ENCODE measurements at places on chromosomes 5 and 9.

GRCh38 chr5:181283347-181283746, 22.4 kb upstream of the TRIM52 start:
- no peak for DNase-seq

GRCh38 chr5:58484505-58484904, 6.7 kb upstream of the GAPT start:
- DNase-seq, result no peak

DNA sequence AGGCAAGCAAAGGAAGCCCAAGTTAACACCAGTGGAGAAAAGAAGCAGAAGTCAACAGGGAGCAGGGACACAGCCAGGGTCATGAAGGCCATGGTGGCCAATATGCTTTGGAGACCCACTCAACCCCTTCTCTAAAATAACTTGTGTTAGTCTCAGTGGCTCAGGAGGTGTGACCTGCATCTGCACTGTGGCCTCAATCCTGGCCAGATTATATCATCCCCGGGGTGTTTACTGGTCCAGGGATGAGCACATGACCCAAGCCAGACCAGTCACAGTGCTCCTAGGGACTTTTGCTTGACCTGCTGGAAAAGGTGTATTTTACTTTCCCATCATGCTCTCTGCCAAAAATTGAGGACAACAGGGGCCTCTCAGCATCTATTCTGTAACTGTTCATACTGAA, 105.2 kb downstream of the DPYSL3 start:
- DNase-seq, result no peak

DNA sequence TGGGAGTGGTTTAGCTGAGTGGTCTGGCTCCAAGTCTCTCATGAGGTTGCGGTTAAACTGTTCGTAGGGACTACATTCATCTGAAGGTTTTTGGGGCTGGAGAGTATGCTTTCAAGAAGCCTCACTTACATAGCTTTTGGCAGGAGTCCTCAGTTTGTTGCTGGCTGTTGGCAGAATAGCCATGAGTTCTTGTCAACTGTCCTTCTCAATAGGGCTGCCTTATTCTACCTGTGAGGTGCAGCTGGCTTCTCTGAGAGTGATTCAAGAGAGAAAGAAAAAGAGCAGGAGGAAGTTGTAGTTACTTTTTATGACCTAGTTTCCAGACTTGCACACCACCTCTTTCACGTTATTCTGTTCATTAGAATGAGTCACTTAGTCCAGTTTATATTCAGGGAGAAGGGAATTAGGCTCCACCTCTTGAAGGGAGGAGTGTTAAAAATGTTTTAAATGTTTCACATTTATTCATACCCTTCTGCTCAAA, 33.2 kb downstream of the YTHDC2 start:
- no peak for DNase-seq

DNA sequence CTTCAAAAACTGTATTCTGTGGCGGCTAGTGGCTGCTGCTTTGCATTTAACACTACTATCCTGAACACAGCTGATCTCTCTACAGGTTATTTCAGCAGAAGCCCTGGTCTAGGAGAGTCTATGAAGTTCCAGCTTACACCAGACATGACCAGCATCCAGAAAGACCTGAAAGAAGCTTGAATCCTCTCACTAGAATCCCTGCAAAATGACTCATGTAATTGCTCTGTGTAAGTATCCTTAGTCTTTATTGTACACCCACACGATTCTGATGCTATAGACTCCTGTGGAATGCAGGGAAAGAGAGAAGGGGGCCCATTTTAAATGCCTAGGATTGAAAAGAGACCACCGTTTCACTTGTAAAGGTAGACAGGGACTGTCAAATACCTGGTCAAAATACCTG, 859 bp upstream of the GRIA1 start:
- no peak for DNase-seq

GRCh38 chr9:74940600-74940999, 12.1 kb downstream of the C9orf40 start:
- DNase-seq, result no peak

DNA sequence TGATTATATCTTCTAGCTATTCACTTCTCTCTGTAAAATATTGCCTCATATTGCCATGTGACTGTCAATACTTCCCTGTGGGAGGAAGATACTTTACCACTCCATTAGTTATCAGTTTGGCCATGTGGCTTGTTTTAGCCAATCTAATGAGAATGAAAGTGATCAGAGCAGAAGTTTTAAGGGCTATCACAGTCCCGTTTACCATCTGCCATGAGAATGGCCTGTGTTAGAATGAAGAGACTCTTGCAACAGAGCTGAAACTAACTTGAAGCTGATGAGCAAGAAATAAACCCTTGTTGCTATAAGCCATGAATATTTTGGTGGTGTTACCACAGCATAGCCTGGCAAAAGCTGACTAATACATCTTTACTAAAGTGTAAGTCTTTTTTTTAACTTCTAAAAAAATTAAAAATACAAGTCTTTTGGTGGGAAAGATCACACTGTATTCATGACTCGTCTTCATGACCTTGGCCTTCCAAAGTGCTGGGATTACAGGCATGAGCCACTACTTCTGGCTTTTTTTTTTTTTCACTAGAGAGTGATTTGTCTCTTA, 68.0 kb upstream of the CTNNA1 start:
- no peak for DNase-seq

DNA sequence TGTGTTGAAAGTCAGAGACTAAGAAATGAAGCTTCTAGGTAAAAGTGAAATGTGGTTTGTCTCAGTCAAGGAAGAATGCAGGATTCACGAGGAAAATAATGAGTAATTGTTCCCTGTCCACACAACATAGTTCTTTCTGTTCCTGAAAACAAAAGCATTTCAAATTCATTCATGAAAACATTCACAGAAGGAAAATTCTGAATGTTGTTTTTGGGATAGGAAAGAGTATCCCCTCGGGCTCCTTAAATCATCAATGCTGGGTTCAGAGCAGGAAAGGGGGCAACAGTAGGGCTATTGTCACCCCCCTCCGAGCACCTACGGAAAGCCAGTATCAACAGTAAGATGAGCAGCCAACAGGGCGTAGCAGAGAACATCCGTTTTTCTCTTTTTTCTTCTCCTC, 769.9 kb upstream of the ADAMTS16 start:
- no peak for DNase-seq

- no peak for DNase-seq
Measured at GRCh38 chr5:127094161-127094814, 21.0 kb upstream of the C5orf63 start.

GRCh38 chr5:149916334-149917072, 28.1 kb downstream of the PDE6A start:
- DNase-seq, result no peak

DNA sequence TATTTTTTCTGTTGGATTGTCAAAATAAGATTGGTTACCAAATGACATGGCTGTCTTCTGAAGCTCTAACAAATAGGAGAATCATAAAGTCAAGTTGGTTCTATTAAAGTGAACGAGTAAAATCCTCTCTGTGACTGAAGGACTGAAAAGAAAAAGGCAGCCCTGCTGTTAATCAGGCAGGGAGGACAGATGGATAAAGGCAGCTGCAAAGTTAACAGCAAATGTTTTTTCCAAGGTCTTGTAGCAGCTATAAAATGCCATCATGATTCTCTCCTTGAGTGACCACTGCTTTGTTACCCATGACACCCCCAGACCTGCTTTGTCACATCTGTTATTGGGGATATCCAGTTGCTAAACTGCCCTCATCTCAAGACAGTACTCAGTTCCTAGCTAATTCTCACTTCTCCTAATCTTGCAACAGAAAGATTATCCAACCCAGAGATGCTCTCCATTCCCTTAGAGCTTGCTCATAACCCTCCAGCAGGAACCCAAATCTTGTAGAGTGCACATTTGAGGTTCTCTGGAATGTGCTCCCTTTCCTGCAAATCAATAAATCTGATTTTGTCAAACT, 89.7 kb upstream of the PARP8 start:
- DNase-seq, result no peak

DNA sequence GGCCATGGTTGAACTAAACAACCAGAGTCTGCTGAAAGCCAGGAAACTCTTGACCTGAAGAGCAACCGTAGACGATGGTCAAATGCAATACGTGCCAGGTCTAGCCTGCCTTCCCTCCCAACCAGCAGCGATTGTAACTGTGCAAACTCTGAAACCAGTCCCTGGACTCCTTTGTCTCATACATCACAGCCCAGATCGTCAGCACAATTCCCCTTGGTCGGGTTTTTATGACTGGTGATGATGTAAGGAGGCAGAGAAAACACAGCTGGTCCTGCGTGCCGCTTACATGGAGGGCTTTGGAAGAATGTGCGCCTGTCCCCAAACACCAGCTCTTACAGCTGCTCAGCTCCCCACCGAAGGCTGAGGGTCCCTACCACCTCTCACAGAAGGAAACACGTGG, 24.6 kb downstream of the SMIM23 start:
- DNase-seq, result no peak

GRCh38 chr5:43179836-43180235, 12.2 kb upstream of the NIM1K start:
- no peak for DNase-seq

DNA sequence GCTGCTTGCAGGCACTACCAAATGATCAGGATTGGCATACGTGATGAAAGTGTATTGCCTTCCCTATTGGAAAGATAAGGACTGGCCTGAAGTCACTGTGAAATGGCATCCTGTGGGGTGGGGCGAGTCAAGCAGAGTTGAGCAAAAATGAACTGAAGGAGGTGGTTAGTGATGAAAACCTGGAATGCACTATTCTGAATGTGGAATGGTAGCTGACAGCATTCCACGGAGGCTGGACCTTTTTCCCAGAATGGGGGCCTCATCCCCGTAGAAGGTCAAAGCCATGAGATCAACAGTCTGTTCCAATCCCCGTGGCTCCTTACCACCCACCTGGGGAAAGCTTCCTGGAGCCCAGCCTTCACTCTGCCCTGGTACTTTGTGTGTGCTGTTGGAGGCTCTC, 37.7 kb downstream of the ASS1 start:
- DNase-seq, result no peak

- DNase-seq, result no peak
Measured at GRCh38 chr9:130662099-130662969, 2.1 kb upstream of the PRDM12 start.

Data from CD4-positive, alpha-beta T cell treated with Interleukin-17A for 1 hour (primary cell).